CD4-positive, alpha-beta T cell treated with Interferon gamma for 1 hour (primary cell): ENCODE measurements at places on chromosomes 7 and 10.
A peak's percentile ranks its signal among the peaks of the same experiment; 100 is the strongest.

DNA sequence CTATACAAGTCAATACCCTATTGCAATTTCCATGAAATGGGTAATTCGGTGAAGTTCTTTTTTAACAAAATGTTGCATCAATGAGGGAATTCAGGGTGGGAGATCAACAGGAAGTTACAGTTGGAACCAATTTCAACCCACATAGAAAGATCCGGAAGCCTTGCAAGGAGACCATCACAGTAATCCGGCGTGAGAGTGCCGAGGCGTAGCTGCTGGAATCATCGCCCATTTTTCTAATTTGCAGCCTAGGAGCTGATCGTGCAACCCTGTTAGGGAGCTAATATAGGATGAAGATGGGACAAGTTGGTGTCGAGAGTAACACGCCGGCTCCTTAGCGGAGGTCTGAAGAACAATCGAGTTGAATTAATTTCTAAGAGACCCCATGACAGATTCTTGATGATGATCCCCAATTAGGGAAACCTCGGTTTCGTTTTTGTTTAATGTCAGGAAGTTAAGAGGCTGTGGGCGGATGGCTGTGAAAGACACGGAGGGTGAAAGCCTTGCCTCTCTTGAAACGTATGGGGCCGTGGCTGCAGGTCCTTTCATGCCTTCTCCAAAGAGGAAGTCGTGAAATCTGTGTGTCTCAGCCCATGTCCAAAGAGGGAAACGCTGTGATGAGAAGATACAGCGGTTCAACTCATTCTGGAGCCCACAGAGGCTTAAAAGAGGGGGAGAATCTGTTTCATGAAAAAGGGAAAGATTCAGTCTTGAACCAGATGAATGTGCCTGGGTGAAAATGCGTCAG, 51.2 kb upstream of the CARD11 start:
- DNase-seq = peak; percentile 60

GRCh38 chr10:88237896-88238614, 345.1 kb downstream of the RNLS start:
- no peak for DNase-seq

DNA sequence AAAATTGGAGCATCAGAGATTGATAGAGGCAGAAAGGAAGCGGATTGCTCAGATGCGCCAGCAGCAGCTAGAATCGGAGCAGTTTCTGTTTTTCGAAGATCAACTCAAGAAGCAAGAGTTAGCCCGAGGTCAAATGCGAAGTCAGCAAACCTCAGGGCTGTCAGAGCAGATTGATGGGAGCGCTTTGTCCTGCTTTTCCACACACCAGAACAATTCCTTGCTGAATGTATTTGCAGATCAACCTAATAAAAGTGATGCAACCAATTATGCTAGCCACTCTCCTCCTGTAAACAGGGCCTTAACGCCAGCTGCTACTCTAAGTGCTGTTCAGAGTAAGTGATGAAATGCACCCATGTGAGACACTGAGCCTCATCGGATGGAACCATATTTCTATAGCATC, 33.1 kb downstream of the STAMBPL1 start:
- no peak for DNase-seq

- no peak for DNase-seq
Observed at GRCh38 chr10:128751284-128751683, 625.1 kb upstream of the MKI67 start.

DNA sequence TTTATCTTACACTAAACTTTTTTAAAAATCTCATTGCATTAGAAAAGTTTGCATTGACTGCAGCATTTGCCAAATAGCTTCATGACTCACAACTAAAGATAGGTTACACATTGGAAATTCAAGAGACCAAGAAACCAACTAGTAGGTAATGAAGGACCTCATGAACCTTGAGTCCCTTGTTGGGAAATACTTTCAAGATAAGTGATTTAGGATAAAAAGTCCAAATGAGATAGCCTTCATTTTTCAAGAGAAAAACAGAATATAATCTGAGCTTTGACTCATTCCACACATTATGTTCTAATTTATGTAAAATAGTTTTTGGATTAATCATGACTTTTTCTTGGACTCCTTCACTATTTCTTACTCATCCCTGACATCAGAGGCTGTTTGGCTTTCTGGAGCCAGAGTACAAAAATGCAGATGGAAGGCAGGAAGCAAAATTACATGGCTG, 13.1 kb upstream of the LIPF start:
- no peak for DNase-seq

DNA sequence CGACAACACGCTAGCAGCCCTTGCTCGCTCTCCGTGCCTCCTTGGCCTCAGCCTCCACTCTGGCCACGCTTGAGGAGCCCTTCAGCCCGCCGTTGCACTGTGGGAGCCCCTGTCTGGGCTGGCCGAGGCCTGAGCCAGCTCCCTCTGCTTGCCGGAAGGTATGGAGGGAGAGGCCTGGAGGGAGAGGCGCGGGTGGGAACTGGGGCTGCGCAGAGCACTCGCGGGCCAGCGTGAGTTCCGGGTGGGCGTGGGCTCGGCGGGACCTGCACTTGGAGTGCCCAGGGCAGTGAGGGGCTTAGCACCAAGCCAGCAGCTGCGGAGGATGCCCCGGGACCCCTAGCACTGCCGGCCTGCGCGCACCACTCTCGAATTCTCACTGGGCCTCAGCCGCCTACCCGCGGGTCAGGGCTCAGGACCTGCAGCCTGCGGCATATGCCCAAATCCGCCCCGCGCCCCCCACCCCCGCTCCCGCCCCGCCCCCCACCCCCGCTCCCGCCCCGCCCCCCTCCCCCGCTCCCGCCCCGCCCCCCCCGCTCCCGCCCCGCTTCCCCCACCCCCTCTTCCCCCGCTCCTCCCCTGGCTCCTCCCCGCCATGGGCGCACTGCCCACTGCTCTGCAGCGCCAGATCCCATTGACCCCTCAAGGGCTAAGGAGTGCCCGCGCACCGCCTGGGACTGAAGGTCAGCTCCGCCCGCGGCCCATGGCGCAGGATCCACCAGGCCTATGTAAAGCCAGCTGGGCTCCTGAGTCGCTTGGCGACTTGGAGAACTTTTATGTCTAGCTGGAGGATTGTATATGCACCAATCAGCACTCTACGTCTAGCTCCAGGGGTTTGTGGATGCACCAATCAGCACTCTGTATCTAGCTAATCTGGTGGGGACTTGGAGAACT, 15.9 kb upstream of the ACBD5 start:
- no peak for DNase-seq
